ENCODE measurements at places on chromosomes 7 and 10. TPM values are rescaled to one million over a fixed set of nuclear protein-coding genes. Genes with fewer than 3 reads are reported as not detected.

Gene ZNF804B
- not detected for total RNA-seq

Gene CDHR1
- not detected for total RNA-seq

Gene SFXN2
- 5.6 TPM for total RNA-seq

Gene ANKRD22
- total RNA-seq = not detected

Gene SLC26A5
- total RNA-seq = not detected

Gene MOSPD3
- 4.4 TPM for total RNA-seq

Gene PKD2L1
- total RNA-seq = not detected

Gene PAPOLB
- not detected for total RNA-seq

Gene CYP2C8
- total RNA-seq = not detected

Gene C10orf105
- under 0.01 TPM for total RNA-seq

Gene CELF2
- total RNA-seq = 7.6 TPM

Gene EEF1AKMT2
- 13.0 TPM for total RNA-seq

Gene CLRN3
- total RNA-seq = not detected

Gene ANKRD2
- 0.15 TPM for total RNA-seq

Gene FGL2
- 9.8 TPM for total RNA-seq

Gene CLDN4
- 0.23 TPM for total RNA-seq

Gene ZNF488
- not detected for total RNA-seq

Gene AKR1C2
- total RNA-seq = 13.3 TPM

Gene HTR5A
- not detected for total RNA-seq

Gene CNPY1
- total RNA-seq = not detected

Gene SMURF1
- total RNA-seq = 24.8 TPM

Gene ANKRD30A
- not detected for total RNA-seq

Gene LLCFC1
- total RNA-seq = not detected

Gene WNT16
- 1.6 TPM for total RNA-seq

Gene FOXP2
- total RNA-seq = 0.08 TPM

Gene ZNF783
- 9.3 TPM for total RNA-seq

Gene EBF3
- total RNA-seq = 8.8 TPM

Gene FAS
- total RNA-seq = 60.1 TPM

Gene NEURL1
- under 0.01 TPM for total RNA-seq

Gene MAGI2
- total RNA-seq = 5.1 TPM

Gene PNLIPRP1
- not detected for total RNA-seq

Gene ANKIB1
- 52.1 TPM for total RNA-seq

Gene DENND2A
- 0.75 TPM for total RNA-seq

Gene ENO4
- total RNA-seq = 0.35 TPM

Data from smooth muscle cell of the coronary artery (primary cell).